GF-D8 (cell line): ENCODE measurements at places on chromosomes 11 and 22.

- no peak for DNase-seq
These were observed 10.0 kb downstream of the RBM14 start for GRCh38 chr11:66626382-66626781.

GRCh38 chr11:134497586-134497985 lies 85.5 kb upstream of the B3GAT1 start:
- no peak for DNase-seq

GRCh38 chr22:49372530-49373288 lies 455.0 kb downstream of the BRD1 start:
- no peak for DNase-seq

DNA sequence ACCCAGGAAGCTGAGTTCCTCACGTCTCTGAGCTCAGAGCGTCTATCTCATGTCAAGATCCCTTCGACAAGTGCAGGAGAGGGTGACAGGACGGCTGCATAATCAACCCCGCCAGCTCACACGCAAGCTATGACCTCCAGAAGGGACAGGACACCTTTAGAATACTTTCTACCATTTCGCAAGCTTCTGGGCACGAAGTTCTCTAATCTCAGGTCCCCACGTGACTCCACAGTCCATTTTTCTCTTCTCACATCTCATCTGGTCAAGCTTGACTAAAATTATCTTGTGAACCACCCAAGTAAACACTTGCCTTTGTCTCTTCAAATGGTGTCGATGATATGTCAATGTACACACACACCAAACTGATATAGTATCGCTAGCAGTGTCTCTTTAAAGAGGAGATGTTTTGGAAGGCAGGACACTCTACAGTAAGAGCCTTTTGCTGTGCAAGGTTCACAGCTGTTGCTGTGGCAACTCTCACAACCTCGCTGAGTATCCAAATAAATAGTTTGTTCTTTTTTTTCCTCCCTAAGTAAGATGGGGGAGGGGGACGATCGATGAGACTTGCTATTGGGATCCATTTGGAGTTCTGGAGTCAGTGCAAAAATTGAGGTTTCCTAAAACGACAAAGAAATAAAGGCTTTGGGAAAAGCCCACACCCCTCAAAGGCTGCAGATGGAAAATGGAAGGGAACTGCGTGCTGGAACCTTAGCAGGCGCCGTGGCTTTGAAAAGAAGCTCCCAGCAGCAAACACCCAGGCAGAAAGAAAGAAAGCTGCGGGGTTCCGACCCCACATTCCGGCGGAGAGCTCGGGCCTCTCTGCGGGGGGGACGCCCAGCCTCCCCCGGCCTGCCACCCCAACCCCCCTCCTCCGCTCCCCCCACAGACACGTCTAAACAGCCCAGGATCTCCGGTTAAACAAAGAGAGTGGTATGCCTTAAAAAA lies 215.4 kb upstream of the UBASH3B start:
- peak; percentile 90 for DNase-seq

GRCh38 chr22:23695141-23695540 lies 4.3 kb downstream of the RGL4 start:
- DNase-seq, result no peak

GRCh38 chr11:65642014-65642671 lies 4.2 kb downstream of the SIPA1 start:
- DNase-seq, result no peak

DNA sequence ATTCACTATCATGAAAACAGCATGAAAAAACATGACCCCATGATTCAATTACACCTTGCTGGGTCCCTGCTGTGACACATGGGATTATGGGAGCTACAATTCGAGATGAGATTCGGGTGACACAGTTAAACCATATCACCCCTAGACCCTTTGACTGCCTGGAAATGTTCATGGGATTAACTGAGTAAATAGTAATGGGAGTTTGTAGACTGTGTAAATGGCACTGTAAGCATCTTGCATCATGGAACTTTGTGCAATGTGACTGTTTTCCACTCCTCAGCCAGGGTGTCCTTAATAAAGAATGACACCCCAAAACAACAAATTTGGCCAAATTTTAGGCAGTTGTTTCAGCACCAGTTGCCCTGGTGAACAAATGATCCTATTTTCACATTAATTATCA lies 7.9 kb upstream of the SLC22A25 start:
- DNase-seq, result no peak

- no peak for DNase-seq
These were observed 12.2 kb downstream of the GGT5 start for GRCh38 chr22:24232725-24233124.

DNA sequence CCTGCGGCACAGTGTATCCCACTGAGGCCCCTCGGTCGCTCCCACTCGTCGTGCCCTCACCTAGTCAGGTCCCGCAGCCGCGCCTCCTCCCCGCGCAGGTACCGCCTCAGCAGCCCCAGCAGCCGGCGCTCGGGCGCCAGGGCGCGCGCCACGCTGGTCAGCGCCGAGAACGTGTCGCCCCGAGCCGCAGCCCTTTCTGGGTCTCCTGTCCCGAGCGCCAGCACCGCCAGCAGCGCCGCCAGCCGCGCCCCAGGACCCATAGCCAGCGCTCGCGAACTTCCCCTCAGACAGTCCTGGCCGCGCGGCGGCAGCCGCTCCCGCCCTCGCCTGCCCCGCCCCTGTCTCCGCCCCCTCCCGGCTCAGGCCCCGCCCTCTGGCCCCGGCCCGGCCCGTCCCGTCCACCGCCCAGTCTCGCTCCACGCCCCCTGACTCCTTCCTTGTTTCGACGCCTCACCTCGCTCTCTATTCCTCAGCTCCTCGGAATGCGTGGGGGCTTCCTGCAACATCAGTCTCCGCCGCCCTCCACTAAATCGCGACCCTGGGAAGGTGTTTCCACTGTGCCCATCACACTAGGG lies at the start of gene P4HA3:
P4HA3 (minus strand) TSS at position 289 of the 575 bp plus-strand sequence; CDS start at position 260, 29 bp downstream.
- DNase-seq, result no peak

DNA sequence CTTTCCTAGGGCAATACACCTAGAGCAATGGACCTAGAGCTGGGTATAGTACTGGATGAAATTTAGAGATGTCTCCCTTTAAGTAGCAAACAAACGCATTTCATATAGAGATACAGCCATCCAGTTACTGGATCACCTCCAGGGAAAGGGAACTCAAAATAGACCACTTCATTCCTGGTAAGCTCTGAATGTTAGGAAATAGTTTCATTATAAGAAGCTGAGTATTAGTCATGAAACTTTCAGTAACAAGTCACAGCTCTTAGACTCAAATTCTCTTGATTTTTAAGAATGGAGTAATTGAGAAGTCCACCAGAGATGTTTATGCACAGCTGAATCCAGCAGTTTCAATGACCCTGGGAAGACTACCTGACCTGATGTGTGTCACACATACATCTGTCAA lies 221.9 kb downstream of the FAM76B start:
- no peak for DNase-seq

- peak; percentile 27 for DNase-seq
These were observed at the start of gene GAS2L1 for GRCh38 chr22:29306175-29306834. TSS of gene GAS2L1 (plus strand) at chr22:29306650. CDS start at chr22:29308106, 1,456 bp downstream.

GRCh38 chr11:58466293-58466692 lies 24.3 kb upstream of the OR5B12 start:
- no peak for DNase-seq

GRCh38 chr11:117575856-117576255 lies 221.2 kb downstream of the DSCAML1 start:
- DNase-seq, result no peak

DNA sequence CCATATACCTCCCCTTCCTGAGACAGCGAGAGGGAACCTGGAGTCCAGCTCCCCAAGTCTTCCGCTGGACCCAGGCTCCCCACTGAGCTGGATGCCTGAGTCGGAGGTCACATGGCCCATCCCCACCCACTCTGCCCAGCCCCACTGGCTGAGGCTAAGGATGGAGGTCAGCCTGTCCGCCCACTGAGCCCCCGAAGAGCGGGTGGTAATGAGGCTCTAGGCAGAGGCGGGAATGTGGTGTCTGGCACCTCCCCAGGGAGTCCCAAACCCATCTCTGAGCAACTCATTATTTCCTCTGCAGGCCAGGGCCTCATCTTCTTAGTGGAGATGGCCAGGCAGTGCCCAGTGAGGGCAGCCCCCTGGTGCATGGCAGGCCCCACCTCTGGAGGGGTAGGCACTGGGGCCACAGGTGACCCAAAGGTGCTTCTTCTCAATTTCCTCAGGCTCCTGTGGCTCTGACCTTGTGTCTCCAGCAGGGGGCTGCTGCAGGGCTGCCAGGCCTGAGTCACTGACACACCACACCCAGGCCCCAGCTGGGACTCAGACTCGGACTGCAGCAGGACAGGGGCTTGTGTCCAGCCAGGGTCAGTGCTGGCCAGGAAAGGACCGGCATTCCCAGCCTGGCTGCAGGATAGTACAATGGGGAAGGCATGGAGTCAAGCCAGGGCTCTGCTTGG lies 10.2 kb upstream of the PDE2A start:
- no peak for DNase-seq

- peak; percentile 47 for DNase-seq
These were observed 3.0 kb downstream of the BACE1 start for GRCh38 chr11:117313091-117313490.

GRCh38 chr11:62463121-62463542 lies 44.3 kb downstream of the SCGB1A1 start:
- no peak for DNase-seq

DNA sequence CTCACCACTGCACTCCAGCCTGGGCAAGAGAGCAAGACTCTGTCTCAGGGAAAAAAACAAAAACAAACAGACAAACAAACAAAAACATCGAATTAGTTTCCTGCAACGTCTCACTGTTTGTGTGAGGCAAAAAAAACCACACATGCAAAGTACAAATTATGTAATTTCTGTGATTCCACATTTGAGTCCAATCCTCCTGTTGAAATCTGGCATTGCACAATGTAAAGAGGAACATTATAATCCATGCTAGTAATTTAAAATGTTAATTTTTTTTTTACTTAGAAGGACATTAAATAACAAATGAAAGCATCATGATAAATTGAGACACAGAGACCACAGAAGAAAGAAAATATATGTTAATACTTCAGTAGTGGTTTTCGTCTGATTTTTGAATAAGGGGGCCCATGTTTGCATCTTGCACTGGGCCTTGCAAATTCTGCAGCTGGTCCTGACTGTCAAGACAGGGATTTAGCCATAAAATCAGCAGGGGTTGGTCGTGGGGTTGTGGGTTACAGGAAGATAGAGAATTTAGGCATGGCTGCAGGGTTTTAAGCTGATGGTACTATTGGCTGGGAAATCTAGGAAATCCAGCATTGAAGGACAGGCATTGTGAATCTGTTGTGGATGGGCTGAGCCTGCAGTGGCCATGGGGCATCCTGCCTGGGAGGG lies 102.6 kb upstream of the ALDH3B2 start:
- DNase-seq, result no peak

GRCh38 chr11:96424693-96425092 lies 34.9 kb downstream of the JRKL start:
- DNase-seq, result no peak

GRCh38 chr11:13908535-13908934 lies 54.0 kb upstream of the SPON1 start:
- DNase-seq, result no peak

DNA sequence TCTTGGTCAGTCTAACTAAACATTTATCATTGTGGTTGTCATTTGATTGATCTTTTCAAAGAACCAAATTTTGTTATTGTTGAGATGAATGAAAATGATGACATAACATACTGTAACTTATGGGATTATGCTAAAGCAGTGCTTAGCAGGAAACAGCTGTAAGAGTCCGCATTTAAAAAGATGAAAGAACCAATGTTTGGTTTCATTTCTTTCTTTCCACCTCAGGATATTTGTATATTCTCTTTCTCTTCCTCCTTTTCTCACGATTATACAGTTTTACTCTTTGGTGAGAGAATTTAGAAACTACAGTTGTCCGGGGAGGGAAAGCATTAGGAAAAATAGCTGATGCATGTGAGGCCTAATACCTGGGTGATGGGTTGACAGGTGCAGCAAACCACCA lies 23.1 kb downstream of the PIH1D2 start:
- no peak for DNase-seq

GRCh38 chr11:10329935-10330334 lies 25.1 kb downstream of the ADM start:
- DNase-seq, result no peak

DNA sequence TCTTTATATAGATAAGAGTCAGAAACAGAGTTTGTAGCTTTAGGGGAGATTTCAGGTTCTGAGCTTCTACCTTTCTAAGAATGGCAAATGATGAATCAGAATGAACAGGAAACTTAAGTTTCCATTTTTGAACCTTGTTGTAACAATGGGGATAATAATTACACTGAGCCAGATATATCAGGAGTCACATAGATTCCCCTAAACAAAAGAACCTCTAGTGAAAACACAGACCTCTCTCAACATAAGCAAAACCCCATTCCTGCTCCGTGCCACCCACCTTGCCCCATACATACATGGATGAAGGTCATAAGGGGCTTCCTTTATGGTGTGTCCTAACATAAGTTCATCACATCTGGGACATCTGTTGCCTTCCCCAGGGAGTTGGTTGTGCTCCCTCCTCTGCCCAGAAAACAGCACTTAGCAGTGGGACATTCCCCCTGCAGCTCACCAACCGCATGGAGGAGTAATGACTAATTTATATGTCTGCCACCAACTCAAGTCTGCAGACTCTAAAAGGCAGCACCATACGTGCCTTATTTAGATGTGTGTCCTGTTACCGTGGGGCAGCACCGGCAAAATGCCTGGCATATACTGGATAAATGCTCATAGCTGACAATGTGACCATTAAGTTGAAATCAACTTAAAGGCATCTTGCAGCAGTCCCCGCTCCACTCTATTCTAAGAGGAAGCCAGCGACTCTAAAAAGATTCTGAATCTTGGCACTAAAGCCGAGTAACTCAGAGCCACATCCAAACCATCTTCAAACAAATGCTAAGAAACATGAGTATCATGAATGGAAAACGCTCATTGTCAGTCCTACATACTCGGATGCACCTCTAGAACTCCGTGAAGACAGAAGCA lies 8.0 kb downstream of the JAML start:
- DNase-seq, result no peak

DNA sequence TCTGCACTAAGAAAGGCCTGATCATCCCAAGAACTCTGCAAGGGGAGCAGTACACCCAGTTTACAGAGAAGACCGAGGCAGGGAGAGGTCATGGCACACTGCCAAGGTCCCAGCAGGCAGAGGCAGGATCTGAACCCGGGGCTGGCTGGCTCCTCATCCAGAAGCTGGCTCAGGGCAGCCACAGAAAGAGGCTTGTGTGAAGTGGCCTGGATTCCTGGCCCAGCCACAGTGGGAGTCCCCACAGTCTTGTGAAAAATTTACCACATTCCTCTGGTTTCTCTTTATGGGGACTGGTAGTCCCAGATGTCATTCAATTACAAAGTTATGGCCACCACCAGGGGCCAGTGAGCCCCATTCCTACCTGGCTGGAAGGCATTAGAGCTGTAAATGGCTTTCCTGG lies 440.5 kb downstream of the MIAT start:
- no peak for DNase-seq

GRCh38 chr22:27885977-27886842 lies 32.8 kb downstream of the PITPNB start:
- DNase-seq, result no peak

- DNase-seq, result no peak
These were observed 6.5 kb downstream of the MRPL16 start for GRCh38 chr11:59804061-59804460.

DNA sequence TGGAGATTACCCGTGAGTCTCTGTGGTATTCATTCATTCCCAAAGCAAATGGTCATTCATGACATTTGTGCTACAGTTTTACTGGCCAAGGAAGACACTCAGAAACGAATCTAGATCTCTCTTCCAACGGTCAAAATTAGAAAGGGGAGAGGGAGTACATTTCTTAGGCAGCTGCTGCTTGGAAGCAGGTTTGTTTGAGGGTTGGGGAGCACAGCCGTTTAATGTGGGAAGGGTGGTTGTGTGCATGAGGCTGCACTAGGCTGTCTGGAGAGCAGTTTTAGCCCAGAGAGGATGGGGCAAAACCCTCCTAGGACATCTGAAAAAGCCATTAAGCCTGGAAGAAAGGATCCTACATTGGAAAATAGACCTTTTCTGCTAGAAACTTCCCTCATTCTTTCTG lies 29.7 kb upstream of the TIMP3 start:
- no peak for DNase-seq

- DNase-seq, result no peak
These were observed 1.1 kb downstream of the SRSF8 start for GRCh38 chr11:95067841-95068219.
